H4 (cell line): ENCODE measurements at places on chromosomes 13 and 19. TPM values are rescaled to one million over a fixed set of nuclear protein-coding genes. Genes with fewer than 3 reads are reported as not detected.

The RNF225 gene
- total RNA-seq = not detected in 2 replicates

- no peak for DNase-seq
Measured at GRCh38 chr13:27919659-27919933, 204 bp upstream of the PDX1 start.

GRCh38 chr19:44236384-44236783, 23.3 kb upstream of the ZNF233 start:
- no peak for DNase-seq

The ONECUT3 gene
- not detected in 2 replicates for total RNA-seq
